Cardiac septum (tissue), 1 donor: ENCODE measurements at places on chromosomes 11 and 22.

GRCh38 chr11:11558396-11558795 lies 63.4 kb downstream of the GALNT18 start:
- no peak for DNase-seq

GRCh38 chr22:41425660-41426365 lies 20.8 kb downstream of the TOB2 start:
- DNase-seq: no peak

GRCh38 chr11:28123151-28123581 lies 15.0 kb downstream of the METTL15 start:
- no peak for DNase-seq

GRCh38 chr11:80096736-80097135 lies 655.9 kb upstream of the TENM4 start:
- DNase-seq: no peak

GRCh38 chr11:11137339-11137738 lies 215.7 kb downstream of the CSNK2A3 start:
- no peak for DNase-seq

DNA sequence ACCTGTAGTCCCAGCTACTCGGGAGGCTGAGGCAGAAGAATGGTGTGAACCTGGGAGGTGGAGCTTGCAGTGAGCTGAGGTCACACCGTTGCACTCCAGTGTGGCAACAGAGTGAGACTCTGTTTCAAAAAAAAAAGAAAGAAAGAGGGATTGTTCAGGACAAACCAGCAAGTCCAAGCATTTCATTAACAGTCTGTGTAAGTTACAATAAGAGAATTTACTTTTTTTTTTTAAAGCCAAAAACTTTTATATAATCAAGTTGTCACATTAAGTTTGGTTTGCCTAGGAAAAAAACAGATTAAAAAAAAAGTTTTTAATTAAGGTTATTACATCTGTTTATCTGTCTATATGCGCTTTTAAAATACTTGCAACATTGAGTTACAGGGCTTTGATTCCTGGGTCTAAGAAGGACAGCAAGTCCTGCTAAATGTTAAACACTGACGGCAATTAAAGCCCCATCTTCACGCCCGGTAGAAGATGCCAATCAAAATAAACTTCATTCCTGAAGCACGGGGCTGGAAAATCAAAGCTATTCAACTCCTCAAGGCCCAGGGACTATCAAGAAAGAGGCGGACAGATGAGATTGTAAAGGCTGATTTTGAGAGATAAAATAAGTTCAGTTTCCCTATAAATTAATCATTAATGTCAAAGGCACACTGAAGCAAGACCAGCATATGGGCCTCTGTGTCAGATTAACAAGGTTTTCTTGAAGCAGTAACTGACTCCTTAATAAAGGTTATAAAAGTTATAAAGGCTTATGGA lies 10.7 kb downstream of the TMEM138 start:
- no peak for DNase-seq
